ENCODE measurements at places on chromosomes 11 and 22.
A peak's percentile ranks its signal among the peaks of the same experiment; 100 is the strongest.

- no peaks in the 10 kb centered on the region for H3K4me1 ChIP-seq
- H3K4me3 ChIP-seq: no peak overlapping the region
- H3K27me3 ChIP-seq: no peaks in the 10 kb centered on the region
- H3K36me3 ChIP-seq: no peaks in the 10 kb centered on the region
- no peak overlapping the region for H3K27ac ChIP-seq
Measured at GRCh38 chr11:104134745-104135144, 29.2 kb downstream of the PDGFD start.

DNA sequence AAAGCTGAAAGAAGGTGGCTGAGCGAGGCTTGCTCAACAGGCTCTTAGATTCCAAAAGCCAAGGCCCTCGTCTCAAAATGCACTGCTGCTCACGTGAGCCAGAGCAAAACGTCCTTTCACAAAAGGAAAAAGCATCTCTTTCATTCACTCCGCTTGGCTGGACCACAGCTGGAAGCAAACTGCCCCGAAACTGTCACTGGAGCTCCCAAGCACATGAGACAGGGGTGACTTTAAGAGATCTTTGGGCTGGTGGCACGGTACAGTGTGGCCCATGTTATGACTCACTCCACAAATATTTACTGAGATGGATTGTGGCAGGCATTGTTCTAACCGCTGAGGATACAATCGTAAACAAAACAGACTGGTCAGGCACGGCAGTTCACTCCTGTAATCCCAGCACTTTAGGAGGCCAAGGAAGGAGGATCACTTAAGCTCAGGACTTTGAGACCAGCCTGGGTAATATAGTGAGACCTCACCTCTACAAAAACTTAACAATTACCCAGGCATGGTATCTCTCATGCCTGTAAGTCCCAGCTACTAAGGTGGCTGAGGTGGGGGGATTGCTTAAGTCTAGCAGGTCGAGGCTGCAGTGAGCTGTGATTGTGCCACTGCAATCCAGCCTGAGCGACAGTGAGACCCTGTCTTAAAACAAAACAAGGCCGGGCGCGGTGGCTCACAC, 3.6 kb downstream of the PLA2G6 start:
- no peak overlapping the region for H3K4me3 ChIP-seq
- peaks cover 5% of the 10 kb centered on the region for H3K36me3 ChIP-seq
- peak overlapping the region; percentile 23 for H3K27ac ChIP-seq
- no peaks in the 10 kb centered on the region for H3K27me3 ChIP-seq
- peaks cover 51% of the 10 kb centered on the region for H3K4me1 ChIP-seq

DNA sequence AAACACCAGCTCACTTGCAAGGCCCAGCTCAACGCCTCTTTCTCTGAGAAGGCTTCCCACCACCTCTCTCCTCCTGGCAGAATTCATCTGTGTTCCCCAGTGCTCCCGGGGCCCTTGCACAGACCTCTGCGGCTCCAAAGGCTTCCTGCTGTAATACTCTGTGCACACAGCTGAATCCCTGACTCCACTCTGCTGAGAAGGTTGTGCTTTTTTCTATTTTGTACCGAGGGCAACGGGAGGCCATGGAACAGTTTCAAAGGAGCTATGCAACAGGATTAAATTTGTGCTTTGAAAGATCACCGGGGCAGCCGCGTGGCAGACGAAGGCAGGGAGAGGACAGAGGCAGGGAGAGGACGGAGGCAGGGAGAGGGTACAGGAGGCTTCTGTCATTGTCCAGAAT, 49.2 kb upstream of the SYT7 start:
- no peaks in the 10 kb centered on the region for H3K36me3 ChIP-seq
- DNase-seq: no peak
- H3K27ac ChIP-seq: no peak overlapping the region
- H3K27me3 ChIP-seq: peaks cover 5% of the 10 kb centered on the region
- peaks cover 7% of the 10 kb centered on the region for H3K4me1 ChIP-seq

DNA sequence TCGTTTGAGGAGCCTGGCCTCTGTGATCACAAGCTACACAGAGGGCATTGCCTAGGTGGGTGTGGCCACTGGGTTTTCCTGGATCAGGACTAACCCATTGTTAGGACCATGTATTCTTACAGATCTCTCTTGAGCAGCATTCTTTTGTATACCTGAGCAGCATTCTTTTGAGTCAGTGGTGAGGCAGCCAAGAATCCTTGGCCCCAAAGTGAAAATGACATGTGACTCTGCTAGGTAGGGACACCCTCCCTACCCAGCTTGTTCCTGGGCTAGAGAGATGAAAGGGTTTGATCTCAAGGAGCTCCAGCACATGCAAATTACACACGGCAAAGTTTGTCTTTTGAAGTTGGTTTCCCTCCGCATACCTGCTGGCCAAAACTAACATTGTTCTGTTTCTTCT, 55.0 kb upstream of the HORMAD2 start:
- no peak overlapping the region for H3K4me3 ChIP-seq
- H3K27ac ChIP-seq: no peak overlapping the region
- peaks cover 8% of the 10 kb centered on the region for H3K4me1 ChIP-seq
- peaks cover 10% of the 10 kb centered on the region for H3K36me3 ChIP-seq

DNA sequence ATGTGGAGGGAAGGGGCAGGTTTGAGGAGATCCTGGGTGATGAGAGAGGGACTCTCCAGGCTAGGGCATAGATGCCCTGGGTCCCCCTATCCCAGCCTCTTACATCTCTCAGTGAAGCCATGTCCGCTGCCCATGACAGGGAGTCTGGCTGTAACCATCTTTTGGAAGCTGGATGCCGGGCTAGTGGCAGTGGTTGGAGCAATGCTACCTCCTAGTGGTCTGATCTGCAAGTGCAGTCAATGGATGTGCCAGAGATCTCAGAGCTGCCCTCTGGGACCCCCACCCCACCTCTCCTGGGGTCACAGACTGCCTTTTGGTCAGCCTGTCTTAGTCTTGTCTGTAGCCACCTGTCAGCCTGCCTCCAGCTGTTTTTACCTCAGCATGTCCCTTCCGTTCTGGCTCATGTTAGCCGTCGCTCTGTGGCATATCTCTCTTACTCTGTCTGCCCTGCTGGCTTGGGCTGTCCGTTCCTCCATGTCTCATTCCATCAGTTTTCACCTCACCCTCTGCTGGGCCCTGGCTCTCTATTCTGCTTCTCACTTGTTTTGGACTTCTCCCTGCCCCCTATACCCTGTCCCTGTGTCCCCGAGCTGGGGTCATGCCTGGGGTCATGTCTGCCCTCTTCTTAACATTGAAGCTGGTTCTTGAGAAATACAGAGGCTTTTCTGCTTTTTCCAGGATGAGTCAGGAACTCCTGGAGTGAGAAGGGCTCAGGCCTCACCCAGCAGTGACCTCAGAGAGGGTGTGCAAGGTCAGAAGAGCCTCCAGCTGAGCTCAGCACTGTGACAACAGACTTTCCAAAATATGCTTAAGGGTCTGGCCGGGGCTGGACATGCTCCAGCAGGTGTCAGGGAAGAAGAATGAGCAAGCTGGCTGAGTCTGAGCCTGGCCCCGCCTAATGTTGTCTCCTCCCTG, 52.0 kb upstream of the THY1 start:
- H3K36me3 ChIP-seq: no peaks in the 10 kb centered on the region
- peaks cover 40% of the 10 kb centered on the region for H3K27me3 ChIP-seq
- no peaks in the 10 kb centered on the region for H3K4me1 ChIP-seq
- peak; percentile 50 for DNase-seq
- no peak overlapping the region for H3K4me3 ChIP-seq

GRCh38 chr11:61778920-61779650, 13.3 kb downstream of the TMEM258 start:
- H3K4me1 ChIP-seq: peaks cover 14% of the 10 kb centered on the region
- no peak for DNase-seq
- no peak overlapping the region for H3K4me3 ChIP-seq

GRCh38 chr22:22761606-22761962, 117.2 kb downstream of the GGTLC2 start:
- no peaks in the 10 kb centered on the region for H3K27me3 ChIP-seq
- H3K4me3 ChIP-seq: no peak overlapping the region

All from activated naive CD8-positive, alpha-beta T cell treated with anti-CD3 and anti-CD28 coated beads for 36 hours (primary cell).